ENCODE measurements at places on chromosomes 12 and 14. TPM values are rescaled to one million over a fixed set of nuclear protein-coding genes. Genes with fewer than 3 reads are reported as not detected.
A peak's percentile ranks its signal among the peaks of the same experiment; 100 is the strongest.

DNA sequence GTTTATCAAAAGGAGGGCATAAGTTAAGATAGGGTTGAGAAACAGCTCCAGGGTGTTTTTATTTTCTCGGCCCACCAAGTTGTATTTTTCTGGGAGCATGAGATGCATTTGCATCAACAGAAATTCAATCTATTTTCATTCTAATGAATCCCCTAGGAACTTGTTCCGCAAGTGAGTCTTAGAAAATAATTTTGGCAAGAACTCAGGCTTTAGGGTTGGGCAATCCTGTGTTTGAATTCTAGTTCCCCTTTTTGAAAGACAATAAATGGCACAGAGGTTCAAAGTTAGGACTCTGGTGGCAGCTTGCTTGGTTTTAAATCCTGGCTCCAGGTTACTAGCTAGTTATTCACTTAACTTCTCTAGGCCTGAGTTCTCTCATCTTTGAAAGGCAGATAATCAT lies 23.7 kb downstream of the SLC5A8 start:
- DNase-seq: no peak

The LBHD2 gene
- total RNA-seq: not detected

DNA sequence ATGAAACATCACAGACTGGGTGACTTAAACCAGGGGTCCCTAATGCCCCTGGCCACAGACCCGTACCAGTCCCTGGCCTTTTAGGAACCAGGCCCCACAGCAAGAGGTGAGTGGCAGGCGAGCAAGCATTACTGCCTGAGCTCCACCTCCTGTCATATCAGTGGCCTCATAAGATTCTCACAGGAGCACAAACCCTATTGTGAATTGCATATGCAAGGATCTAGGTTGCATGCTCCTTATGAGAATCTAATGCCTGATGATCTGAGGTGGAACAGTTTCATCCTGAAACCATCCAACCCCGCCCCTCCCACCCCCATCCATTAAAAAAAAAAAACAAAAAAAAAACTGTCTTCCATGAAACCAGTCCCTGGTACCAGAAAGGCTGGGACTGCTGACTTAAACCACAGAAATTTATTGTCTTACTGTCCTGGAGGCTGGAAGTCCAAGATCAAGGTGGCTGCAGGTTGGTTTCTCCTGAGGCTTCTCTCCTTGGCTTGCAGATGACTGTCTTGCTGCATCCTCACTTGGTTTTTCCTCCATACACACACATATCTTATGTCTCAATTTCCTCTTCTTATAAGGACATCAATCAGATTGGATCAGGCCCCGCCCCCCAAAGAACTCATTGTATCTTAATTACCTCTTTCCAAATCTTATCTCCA lies 235.9 kb downstream of the CHST11 start:
- DNase-seq: no peak

DNA sequence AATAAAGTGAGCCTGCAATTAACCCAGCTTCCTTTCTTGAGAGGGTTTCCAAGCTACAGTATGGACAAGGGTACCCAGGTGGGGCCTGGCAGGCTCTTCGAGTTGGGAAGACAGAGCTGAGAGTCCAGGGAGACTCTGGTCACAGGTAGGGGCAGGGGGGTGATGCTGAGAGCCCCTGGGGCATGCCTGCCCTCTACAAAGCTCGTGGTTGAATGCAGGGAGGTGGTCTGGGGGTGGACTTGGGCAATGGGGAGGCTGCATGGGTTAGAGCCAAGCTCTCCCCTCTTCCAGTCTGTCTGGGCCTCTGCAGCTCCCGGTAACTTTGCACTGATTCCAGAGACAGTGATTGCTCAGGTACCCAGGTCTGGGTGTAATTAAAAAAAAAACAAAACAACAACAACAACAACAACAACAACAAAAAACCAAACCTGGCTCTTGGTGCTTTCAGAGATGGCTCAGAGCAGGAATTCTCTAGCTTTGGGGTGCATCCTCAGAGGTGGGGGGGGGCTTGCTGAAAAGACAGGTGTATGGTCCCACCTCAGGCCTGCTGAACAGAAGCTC lies 30.8 kb upstream of the PPP2R5C start:
- DNase-seq: no peak

DNA sequence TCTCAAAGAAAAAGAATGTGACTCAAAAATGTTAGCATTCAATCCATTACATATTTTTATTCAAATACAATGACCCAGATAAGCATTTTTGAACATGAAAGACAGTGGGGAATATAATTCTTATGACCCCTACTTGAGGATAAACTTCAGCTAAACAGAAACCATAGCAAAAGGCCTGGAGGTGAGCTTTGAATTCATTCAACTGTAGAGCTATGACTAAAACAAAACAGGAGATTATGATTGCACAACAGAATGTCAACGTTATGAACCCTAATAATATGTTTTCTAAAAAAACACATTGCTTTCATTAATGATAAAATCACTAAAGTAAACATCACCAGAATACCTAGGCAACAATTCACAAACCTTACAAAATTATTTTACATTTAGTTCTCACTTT lies 27.8 kb downstream of the EFCAB11 start:
- no peak for DNase-seq

GRCh38 chr12:62003226-62003625 lies 257.0 kb upstream of the USP15 start:
- no peak for DNase-seq

The SLCO1A2 gene
- 3.9 TPM for total RNA-seq

- DNase-seq: no peak
Measured at GRCh38 chr14:79580906-79581305, 630.4 kb downstream of the DIO2 start.

DNA sequence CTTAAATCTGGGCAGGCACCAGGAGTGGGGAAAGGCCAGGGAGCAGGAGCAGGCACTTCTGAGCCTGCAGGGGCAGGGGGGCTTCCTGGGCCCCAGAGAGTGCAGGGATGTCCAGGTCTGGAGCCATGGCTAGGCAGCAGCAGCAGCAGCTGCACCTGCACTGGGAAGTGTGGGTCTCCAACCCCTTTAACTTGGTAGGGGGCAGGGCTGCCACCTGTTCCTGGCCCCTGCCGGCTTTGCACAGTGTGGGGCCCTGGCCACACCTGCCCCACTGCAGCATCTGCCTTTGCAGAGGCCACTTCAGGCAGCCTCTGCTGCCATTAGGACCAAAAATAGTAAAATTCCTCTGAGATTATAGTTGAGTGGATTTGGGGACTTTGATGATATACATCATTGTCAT lies 138.5 kb downstream of the SLC16A7 start:
- DNase-seq: no peak

The KCNMB4 gene
- total RNA-seq: 14.1 TPM

The TGM1 gene
- total RNA-seq: 9.5 TPM

- no peak for DNase-seq
Measured at GRCh38 chr12:66085213-66085612, 45.3 kb downstream of the LLPH start.

- peak; percentile 86 for DNase-seq
Measured at GRCh38 chr14:102540315-102541028, 30.9 kb upstream of the ANKRD9 start.
